ENCODE measurements at places on chromosomes 1 and 21.

DNA sequence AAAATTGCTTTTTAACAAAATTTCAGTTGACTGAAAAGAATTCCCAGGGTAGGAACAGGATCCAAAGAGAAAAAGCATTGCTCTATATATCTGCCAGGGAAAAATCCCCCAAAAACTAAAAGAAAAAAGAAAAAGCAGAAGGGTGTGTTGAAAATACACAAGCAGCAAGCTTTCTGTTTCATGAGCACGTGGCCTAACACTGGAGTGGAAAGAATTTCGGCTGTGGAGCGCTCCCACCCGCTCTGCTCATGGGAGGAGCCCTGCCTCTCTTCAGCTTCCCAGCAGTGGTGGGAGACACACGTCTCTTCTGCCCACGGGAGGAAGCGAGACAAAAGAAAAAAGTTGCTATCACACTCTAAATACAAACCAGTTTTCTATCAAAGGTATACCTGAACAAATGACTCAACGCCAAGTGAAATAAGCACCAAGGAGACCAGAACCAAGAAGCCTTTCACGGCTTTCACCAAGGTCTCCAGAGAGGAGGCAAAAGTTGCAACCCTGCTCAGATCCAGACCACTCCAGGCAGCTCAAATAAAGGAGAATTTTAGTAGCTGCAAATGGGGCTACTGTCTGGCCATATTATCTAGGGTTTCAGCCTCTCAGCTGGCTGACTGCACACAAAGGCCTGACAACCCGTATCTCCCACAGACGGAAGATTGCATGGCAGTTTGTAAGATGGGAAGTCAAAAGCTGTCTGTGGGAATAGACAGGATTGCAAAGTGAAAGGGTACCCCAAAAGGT lies 29.5 kb upstream of the ZNF496 start:
- no peak for DNase-seq

GRCh38 chr1:241270016-241270415 lies 87.0 kb downstream of the RGS7 start:
- no peak for DNase-seq

- DNase-seq: peak; percentile 1
These were observed 73.0 kb upstream of the IFFO2 start for GRCh38 chr1:19029191-19030085.

DNA sequence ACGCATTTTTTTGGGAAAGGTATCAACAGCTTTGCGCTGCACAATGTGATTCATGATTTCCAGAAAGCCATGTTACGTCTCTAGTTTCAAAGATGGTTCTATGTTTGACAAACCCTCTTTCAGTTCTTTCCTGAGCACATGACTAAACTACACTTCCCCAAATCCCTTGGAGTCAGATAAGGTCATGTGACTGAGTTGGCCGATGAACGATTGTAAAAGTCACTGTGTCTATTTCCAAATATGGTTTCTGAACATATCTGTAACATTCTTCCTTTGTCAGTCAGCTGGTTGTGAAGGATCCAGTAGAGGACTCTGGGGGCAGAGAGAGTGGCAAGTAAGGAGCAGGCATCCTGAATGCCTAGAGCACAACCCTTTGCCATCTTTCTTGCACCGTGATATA lies 35.4 kb downstream of the TMPRSS15 start:
- DNase-seq: no peak

DNA sequence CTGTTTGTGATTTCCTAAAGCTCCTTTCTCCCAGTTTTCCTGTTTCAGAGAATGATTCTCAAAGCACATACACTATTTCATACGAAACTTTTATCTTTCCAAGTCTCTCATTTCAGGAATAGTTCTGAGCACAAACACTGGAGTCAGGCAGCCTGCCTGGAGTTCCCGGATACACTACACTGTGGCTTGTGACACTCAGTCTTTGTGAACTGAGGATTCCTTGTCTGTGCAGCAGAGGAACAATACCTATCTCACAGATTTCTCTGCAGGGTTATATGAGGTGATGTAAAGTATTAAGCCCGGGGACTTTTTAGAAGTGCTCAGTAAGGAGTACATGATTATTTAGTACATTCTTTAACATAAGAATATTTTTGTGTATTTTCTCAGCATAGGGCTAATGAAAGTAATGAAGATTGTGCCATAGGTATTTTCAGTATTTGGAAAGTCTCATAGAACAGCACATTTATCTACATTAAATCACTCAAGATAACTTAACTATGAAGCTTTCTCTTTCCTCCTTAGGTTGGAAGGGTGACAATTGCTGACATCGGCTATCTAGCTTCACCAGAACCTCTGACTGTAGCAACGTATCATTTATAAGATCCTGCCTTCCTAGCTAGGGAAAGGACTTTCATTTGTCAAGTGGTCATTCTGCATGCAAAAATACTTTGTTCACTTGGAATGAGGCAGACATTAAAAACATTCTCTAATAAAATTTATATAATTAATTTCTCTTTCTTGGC lies 12.9 kb downstream of the GBP2 start:
- no peak for DNase-seq

DNA sequence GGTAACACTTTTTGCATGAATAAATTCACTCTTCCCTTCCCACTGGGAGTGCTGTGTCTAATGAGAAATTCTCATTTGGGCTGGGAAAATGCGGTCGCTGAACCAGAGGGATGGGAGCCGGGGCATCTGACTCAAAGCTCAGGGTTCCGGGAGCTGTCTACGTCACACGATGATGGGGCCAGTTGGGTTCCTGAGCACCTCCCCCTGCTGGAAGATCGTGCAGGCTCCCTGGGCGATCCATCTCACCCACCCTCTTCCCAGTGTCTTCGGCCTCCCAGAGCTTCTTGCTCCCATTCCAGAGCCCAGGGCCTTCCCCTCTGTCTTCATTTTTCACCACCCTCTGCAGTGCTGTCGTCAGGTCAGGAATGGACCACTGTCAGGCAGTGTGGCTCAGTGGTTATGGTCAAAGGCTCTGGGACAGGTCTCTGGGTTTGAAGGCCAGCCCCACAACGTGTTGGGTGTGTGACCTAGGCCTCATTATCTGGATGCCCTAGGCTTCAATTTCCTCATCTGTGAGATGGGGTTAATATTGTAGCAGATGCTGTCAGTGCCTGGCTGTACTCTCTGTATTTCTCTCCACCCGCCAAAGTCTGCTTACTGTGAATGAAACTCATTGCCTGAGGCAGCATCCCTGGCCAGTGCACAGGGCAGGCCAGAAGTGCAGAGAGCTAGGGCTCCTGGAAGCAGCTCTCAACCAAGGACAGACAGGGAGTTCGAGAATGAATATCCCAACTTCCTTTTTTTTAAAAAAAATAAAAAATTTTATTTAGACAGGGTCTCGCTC lies 31.8 kb downstream of the IGSF21 start:
- DNase-seq: no peak
